ENCODE measurements at places on chromosomes 4 and X.

DNA sequence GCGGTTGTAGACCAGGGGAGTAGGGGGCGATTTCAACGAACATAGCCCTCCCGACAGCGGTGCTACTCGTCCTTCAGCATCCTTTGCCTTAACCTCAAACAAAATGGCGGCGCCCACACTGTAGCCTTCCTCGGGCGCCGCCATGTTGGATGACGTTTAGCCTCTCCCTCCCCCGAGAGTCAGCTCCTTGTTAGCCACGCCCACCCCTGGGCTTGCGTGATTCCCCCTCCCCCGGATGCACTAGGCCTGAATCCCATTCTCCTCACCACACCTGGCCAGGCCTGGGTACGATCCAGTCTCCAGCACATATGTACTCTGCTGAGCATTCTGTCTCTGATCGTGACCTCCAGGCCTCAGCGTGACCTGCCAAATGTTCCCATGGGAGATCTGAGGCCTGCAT is 49.0 kb upstream of the ZNF157 start:
- no peak for DNase-seq

GRCh38 chr4:182574706-182575105 is 331.5 kb downstream of the TENM3 start:
- no peak for DNase-seq

DNA sequence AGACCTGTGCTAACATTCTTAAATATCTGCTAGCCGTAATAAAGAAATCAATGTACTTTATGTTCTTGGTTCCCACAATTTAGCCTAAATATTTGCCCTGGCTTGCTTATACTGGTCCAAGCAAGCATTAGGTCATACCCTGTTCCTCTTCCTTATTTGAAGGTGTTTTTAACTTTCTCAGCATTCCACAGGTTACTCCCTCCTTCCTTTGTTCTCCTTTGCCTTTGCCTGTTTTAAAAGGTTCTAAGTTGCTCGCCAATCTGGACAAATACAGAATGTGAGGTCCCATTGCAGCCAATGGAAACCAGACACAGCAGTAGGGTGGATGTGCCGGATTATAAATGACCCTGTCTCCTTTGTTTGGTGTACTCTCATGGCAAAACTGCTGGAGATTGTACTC is 436.8 kb upstream of the PCDH7 start:
- DNase-seq = no peak

- no peak for DNase-seq
Measured at GRCh38 chr4:143699331-143700045, 987 bp downstream of the FREM3 start.

DNA sequence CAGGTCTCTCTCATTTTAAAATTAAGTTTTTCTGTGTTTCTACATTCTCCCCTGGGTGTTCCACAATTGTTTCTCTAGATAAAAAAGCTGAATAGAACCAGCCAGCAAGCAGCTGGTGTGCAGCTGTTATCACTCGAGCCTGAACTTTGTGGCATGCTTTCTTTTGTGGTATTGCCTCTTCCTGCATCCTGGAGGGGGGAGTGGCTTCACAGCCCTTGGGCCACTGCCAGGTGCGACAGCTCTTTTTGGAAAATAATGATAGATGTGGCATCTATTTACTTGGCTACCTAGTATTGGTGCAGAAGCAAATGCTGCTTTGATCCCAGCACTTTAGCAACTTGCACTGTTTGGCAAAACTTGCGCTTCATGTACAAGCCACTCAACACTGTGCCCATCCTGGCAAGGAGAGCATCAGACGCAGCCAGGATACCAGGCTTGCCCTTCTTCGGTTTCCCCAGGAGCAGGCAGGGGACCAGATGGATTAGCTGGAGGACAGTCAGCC is 69.4 kb downstream of the HMGB2 start:
- DNase-seq = peak; percentile 37

DNA sequence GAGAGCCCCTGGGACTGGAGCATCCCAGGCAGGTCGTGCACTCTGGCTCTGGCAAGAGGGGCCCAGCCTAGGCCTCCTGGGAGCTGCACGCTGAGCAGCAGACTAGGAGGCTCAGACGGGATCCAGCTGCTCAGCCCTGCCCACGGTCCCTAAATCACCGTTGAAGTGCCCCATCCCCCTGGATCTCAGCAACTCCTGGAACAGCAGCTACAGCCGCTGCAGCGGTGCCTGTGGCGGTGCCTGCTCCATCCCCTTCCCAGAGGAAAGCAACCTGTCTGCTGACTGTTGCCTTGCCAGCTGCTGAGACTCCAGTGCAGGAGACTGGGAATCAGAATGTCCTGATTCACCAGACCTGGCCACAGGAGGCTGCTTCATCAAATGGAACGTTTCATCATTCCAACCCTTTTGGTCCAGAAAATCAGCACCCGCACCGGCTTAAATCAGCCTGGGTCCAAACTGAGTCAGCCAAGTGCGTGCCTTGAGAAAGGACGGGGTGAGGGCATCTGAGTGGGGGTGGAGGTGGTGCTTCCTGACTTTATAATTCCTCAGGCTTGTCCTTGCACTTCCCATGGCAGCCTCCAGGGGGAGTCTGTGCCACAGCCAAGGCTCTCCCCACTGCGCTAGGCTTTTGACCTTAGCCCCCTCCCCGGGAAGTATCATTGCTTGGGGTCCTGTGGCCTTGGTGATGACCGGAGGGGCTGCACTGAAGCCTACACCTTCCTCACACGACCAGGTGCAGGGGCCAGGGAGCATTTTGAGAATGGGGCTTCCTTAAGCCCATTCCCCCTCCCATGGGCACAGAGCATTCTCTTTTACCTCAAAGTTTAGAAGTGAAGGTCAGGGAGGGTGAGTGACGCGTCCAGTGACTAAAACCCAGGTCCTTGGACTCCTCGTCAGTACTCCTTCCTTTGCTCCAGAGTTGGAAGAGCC is 6.5 kb downstream of the ZNF185 start:
- no peak for DNase-seq

GRCh38 chr4:173834151-173834550 is 304.1 kb upstream of the HAND2 start:
- no peak for DNase-seq

GRCh38 chr4:80266253-80266901 is at the start of gene FGF5:
Gene FGF5, plus strand, starts transcription at chr4:80266664. Its CDS starts 161 bp downstream, at chr4:80266825.
- peak; percentile 6 for DNase-seq

- DNase-seq = no peak
Measured at GRCh38 chr4:8013976-8014726, 74.5 kb upstream of the AFAP1 start.

- DNase-seq = no peak
Measured at GRCh38 chr4:182679533-182679932, 237.7 kb downstream of the DCTD start.

DNA sequence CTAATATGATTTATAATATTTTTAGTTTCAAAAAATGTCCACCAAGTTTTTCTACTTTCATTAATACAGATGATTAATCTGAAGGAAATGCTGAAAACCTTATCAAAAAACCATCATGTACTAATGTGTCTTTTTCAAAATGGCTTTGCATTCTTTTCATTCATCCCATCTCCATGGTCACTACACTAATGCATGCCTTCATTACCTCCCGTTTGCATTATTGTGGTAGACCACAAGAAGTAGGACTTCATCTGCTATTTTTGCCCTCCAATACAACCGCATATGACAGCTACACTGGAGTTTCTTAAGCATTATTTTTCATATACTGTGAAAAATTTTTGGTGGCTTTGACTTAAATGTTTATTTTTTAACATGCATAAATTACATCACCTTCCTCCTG is 37.9 kb upstream of the FSTL5 start:
- DNase-seq = no peak

DNA sequence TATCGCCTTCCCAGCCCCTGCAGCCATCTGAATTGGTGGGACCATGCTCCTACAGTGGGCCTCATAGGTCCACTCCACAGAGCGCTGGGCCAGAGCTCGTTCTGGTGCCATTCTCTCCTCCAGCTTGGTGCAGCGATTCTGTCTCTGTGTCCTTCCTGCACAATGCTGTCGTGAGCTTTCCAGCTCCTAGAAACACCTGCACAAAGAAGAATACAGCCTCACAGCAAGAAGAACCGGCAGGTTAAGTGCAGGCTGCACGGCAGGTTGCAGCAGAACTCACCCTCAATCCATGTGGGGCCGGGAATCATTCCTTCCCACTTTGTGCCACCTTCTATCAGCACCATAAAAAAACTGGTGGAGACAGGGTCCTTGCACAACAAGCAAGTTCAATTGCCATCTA is 101.2 kb upstream of the ENPP6 start:
- DNase-seq = no peak
